NCI-H510A (cell line): ENCODE measurements at places on chromosomes 12 and 14.

GRCh38 chr12:127636882-127637281 is 630.1 kb upstream of the TMEM132C start:
- DNase-seq: no peak

GRCh38 chr12:3055704-3056467 is 21.3 kb upstream of the TSPAN9 start:
- DNase-seq: no peak

GRCh38 chr14:76876076-76876475 is 49.9 kb downstream of the LRRC74A start:
- peak; percentile 37 for DNase-seq

DNA sequence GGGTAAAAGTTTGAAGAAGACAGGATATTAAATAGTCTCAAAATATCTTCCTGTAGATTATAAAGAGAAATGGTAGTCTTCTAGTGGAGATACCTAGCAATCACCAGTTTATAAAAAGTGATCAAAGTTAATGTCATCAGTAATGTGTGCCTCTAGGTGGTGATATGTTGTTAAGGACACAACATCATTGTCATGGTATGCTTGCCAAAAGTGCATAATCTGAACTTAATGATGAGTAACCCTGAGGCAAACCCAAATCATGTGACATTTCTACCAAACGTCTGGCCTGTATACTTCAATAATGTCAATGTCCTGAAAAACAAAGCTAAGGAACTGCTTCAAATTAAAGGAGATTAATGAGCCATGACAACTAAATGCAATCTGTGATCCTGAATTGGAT is 214.7 kb downstream of the PHLDA1 start:
- no peak for DNase-seq

- DNase-seq: no peak
Measured at GRCh38 chr12:95739561-95740313, 50.8 kb downstream of the NTN4 start.

- DNase-seq: no peak
Measured at GRCh38 chr14:50228313-50228712, 3.1 kb downstream of the SOS2 start.

DNA sequence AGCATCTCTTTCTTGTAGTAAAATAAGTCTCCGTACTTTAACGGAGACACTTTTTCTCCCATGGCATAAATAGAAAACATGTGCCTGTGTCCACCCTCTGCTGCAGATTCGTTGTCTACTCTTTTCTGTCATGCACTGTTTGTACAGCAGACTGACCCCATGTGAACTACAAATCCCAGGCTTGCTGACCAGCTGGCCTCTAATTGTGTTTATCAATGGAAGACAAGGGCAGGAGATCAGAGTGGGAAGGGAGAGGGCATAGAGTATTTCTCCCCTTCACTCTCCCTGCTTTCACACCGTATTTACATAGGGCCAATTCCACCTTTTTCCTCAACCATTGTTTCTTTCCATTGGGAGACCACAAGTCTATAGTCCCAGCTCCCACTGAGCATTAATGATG is 31.0 kb upstream of the TMTC2 start:
- DNase-seq: no peak

DNA sequence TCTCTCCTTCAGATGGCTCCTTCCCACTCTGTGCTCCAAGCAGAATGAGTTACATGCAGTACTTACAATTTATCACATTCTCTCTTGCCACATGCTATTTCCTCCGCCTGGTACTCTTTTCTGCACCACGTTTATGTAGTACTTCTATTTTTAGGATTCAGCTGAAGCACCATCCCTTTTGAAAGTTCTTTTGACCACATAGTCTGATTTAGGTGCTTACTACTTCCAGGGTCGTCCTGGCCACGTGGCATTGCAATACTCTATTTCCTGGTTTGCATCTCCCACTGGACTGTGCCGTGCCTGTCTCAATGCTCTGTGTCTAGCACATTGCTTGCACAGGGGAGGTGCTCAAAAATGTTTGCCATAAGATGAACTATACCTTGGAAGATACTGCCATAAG is 16.3 kb upstream of the TBC1D30 start:
- no peak for DNase-seq

DNA sequence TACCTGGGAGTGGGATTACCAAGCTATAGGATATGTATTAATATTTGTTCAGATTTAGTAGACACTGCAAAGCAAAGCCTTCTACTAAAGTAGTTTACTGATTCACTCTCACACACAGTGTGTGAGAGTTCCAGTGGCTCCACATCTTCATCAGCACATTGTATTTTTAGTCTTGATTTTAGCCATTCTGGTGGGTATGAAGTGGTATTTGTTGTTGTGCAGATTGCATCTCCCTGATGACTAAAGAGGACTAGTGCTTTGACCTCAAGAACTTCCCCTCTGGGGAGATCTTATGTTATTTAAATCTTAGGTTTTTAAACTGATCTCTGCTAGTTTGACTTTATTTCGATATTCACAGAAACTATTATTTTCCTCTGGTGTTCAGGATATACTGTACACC is 479.7 kb upstream of the RGS6 start:
- DNase-seq: no peak

GRCh38 chr12:76685246-76685678 is 78.7 kb upstream of the ZDHHC17 start:
- DNase-seq: peak; percentile 32

DNA sequence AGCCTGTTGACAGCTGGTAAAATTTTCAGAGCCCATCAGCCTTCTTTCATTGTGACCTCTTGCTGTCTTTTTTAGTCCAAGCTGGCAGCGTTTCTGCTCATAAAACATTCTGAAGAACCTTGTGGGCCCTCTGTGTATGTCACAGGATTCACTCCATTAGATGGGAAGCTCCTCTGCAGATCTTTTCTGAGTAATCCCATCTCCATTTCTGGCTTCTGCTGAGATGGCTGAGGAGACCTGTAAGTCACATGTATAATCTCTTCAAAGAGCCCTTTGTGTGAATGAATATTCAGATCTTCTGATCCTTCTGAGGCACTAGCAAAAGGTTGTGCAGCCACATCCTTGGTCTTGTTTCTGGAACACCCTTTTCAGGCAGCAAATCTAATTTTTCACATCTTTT is 2.8 kb downstream of the RXYLT1 start:
- no peak for DNase-seq

- DNase-seq: no peak
Measured at GRCh38 chr12:30025317-30025716, 241.6 kb upstream of the TMTC1 start.

DNA sequence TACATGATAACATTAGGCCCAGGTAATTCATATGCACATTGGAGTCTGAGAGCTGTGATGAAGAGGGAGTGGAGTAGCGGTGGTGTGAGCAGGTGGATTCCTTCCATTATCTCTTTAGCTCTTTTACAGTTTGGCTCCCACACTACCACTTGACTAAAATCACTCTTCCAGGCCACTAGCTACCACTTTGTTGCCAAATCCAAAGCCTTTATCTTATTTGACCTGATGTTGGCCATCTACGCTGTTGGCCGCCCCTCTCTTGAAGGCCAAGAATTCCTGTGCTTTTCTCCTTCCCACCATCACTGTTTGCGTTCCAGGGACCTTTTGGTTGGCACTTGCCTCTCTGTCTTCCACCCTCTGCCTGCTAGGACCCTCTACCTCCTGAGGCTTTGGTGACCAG is 4.0 kb upstream of the MAX start:
- no peak for DNase-seq

DNA sequence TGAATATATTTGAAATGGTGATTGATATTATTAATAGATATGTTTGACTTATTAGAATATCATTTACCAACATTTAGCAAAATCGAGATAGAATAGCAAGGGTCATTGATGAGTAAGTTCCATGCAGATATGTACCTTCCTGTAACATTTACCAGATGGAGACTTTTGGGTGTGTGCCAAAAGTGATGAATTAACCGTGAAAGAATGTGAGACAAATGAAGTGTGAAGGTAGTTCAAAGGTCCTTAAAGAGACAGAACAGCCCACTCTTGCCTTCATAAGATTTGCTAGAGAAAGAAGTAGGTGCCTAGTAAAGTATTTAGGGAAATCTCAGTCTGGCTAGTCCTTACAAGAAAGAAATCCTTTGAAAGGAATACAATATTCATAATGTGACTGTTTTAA is 45.5 kb downstream of the FGD4 start:
- no peak for DNase-seq

GRCh38 chr14:93712079-93712837 is 76.0 kb downstream of the PRIMA1 start:
- DNase-seq: no peak

DNA sequence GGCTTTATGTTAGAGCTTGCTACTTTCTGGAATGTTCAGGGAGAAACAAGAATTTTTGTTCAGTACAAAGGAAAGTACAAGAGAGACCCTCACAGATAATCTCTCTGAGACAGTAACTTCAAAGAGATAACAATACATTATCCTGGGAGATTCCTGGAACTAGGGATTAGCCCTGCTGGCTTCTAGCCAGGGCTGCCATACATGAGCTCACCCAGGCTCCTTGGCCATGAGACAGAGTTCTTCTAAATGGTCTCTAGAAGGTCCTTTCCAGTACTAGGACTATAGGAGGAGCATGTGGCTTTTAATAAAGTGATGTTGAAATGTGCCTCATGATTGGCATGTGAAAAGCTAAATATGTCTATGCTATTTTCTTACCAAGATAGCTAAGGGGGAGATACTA is 342.5 kb downstream of the EMP1 start:
- no peak for DNase-seq

DNA sequence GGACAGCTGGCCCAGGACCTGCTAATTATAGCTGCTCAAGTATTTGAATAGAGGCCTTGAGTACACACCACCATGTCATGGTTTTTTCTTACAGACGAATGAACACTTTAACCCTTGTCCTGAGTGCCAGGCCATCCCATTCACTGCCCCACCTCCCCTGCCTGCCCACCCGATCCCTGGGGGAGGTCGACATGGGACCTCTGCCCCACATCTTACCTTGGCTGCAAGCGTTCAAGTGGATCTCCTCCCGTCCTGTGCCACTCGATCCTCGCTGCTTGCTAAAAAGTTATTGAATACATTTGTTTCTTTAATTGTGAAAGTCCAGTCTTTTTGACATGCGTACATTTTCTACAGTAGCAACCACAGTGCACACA is 10.3 kb downstream of the RTL1 start:
- peak; percentile 51 for DNase-seq

- no peak for DNase-seq
Measured at GRCh38 chr14:24313913-24314312, 2.6 kb downstream of the LTB4R start.

- DNase-seq: no peak
Measured at GRCh38 chr12:44379831-44380230, 496.3 kb downstream of the NELL2 start.

GRCh38 chr14:47715330-47715729 is 39.9 kb upstream of the MDGA2 start:
- DNase-seq: no peak

DNA sequence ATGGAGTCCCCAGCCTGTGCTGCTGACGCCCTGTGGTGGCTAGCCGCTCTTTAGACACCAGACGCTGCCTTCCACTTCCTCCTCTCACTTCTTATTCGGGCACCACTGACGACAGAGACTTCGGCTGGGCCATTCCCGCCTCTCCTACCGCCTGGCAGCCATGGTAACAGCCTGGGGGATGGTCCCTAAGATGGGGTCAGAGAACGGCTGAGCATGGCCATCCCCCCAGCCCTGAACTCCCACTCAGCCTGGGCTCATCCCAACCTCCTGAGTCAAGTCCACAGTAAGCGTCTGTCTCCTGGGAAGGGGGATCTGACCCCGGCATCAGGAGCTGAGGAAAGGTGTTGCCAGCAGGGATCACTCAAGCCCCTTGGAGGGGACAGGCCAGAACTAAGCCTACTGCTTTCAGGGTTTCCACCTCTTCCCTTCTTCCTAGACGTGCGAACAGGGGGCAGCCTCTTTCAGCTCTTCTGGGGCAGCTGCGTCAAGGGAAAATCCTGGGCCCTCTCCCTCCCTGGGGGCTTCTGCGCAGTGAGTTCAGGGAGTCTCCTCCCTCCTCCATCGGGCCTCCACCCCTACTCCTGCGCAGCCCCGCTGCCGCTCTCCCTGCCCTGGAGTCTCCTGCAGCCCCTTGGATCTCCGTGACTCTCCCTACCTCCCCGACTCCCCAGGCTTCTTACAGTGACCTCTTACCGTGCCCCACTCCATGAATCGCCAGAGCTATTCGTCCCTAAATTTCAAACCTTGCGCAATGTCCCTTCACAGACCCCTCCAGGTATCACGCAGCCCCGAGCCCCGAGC is 643 bp upstream of the TAMALIN start:
- no peak for DNase-seq

DNA sequence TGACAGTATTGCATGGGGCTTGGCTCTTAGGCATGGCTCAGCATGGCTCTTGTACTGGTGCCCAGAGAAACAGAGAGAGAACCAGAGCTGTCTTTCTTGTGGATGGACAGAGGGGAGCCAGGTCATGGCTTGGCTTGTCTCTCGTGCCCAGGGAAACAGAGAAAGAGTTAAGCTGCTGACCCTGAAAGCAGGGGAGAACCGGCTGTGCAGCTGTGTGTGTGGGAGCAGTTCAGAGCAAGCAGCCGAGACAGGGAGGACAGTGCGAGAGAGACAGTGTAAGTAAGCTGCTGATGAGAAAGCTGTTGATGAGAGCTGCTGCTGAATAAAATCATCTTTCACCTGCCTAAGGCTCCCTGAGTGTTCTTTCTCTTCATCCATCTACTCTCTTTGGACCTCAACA is 61.3 kb upstream of the DDHD1 start:
- no peak for DNase-seq
